IMR-90 (cell line): ENCODE measurements at places on chromosomes 3 and 15. TPM values are rescaled to one million over a fixed set of nuclear protein-coding genes. Genes with fewer than 3 reads are reported as not detected.

- H3K36me3 ChIP-seq: no peaks in the 10 kb centered on the region
- peaks cover 8% of the 10 kb centered on the region for H3K4me1 ChIP-seq
- no peak for DNase-seq
- H3K27ac ChIP-seq: no peak overlapping the region
- H3K4me3 ChIP-seq: no peak overlapping the region
- no peaks in the 10 kb centered on the region for H3K27me3 ChIP-seq
Measured at GRCh38 chr3:114664006-114664405, 370.2 kb downstream of the TIGIT start.

GRCh38 chr15:78049691-78050440 is 27.6 kb downstream of the TBC1D2B start:
- H3K4me3 ChIP-seq: no peak overlapping the region
- H3K27me3 ChIP-seq: no peaks in the 10 kb centered on the region
- peaks cover 33% of the 10 kb centered on the region for H3K4me1 ChIP-seq
- DNase-seq: peak; percentile 91
- H3K36me3 ChIP-seq: peaks cover 13% of the 10 kb centered on the region

- no peak for DNase-seq
- H3K27ac ChIP-seq: no peak overlapping the region
- H3K4me1 ChIP-seq: no peaks in the 10 kb centered on the region
Measured at GRCh38 chr15:73647259-73648013, 14.2 kb upstream of the NPTN start.

DNA sequence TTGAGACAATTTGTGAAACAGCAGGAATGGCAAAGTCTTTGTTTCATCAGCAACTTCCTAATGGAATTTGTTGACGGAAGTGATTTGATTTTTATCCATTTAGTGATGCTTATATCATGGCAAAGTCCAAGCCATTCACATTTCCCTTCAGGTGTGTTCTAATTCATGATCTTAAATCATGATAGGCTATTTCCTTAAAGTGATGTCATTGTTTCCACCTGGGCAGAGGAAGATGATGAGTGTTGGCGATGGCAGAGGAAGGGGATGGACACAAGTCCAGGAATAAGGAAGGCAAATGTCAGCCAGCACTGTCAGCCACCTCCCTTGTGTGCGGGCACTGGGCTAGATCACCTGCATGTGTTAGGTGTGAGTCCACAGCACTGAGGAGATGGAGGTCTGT is 49.9 kb downstream of the EEFSEC start:
- no peak for DNase-seq
- no peaks in the 10 kb centered on the region for H3K4me1 ChIP-seq
- no peaks in the 10 kb centered on the region; the same call in 1 of the 2 replicates for H3K27me3 ChIP-seq
- no peak overlapping the region for H3K27ac ChIP-seq
- H3K36me3 ChIP-seq: no peaks in the 10 kb centered on the region

Gene ATG7
- 15.6 and 17.0 TPM in 2 replicates for polyA plus RNA-seq
